NCI-H524 (cell line): ENCODE measurements at places on chromosomes 7 and 10.

GRCh38 chr10:124157271-124157681 is 63.9 kb upstream of the CHST15 start:
- DNase-seq, result no peak

DNA sequence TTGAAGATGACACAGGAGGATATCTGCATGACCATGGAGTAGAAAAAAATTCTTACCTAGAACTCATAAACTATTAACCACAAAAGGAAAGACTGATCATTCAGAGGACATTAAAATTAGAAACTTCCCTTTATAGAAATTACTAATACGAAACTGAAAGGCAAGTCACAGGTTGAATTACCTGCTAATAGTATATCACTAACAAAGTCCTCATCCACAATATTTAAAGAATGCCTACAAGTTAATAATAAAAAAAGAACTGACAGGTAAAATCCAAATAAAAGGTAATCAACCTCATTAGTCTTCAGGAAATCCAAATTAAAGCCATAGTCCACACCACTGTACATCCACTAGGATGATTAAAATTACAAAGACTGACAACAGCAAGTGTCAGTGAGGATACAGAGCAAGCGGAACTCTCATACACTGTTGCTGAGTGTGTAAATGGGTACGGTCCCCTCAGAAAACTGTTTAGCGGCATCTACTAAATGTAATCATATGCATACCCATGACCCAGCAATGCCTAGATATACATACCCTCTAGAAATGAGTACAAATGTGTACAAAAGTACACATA is 71.2 kb downstream of the ARHGAP21 start:
- no peak for DNase-seq

DNA sequence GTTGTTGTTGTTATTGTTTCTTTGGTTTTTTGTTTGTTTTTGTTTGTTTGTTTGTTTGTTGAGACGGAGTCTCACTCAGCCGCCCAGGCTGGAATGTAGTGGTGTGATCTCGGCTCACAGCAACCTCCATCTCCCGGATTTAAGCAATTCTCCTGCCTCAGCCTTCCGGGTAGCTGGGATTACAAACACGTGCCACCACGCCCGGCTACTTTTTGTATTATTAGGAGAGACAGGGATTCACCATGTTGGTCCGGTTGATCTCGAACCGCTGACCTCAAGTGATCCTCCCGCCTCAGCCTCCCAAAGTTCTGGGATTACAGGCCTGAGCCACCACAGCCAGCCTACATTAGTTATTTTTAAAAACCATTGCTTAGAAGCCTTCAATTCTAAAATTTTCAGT is 45.0 kb downstream of the FOXP2 start:
- no peak for DNase-seq

- DNase-seq, result no peak
Measured at GRCh38 chr10:35328404-35329037, 7.8 kb upstream of the CCNY start.

- no peak for DNase-seq
Measured at GRCh38 chr10:97406064-97406463, 4.9 kb upstream of the RRP12 start.
